ENCODE measurements at places on chromosomes 7 and 10.

GRCh38 chr7:153628825-153629224 is 423.4 kb upstream of the DPP6 start:
- peak; percentile 1 for DNase-seq

DNA sequence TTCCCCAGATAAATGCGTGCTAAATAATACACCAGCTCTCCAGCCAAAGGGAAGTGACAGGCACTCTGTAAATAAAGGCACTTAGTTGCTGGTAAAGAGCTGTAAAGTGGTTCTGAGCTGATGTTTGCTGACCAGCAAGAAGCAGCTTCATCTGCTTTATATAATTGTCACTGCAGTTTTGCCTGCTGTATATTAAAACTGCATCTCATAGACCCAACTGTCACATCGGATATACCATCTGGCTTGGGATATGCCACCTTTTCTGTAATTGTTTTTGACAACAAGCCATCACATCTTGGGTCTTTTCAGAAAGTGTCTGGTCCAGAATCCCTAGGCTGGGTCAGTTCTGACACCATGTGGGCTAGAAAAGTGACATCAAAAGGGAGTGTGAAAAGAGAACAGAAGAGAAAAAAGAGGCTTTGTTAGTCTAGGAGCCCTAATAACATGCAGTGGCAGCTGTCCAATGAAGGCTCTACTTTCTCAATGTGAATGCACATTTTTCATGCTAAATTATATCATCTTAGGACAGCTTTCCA is 697.6 kb downstream of the KCNMA1 start:
- DNase-seq = no peak

DNA sequence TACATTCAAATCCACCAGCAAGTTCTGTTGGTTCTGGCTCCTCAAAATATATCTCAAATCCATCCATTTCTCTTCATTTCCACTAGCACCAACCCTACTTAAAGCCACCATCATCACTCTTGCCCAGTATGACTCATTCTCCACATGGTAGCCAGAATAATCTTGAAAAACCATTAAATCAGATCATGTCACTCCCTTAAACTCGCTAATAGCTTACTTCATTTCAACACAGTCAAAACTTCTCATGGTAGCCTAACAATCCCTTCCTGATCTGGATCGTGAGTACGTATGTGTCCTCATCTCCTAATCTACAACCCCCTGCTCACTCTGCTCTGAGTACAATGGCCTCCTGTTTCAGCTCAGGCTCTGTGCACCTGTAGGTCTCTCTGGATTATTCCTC is 8.7 kb downstream of the EPC1 start:
- no peak for DNase-seq

DNA sequence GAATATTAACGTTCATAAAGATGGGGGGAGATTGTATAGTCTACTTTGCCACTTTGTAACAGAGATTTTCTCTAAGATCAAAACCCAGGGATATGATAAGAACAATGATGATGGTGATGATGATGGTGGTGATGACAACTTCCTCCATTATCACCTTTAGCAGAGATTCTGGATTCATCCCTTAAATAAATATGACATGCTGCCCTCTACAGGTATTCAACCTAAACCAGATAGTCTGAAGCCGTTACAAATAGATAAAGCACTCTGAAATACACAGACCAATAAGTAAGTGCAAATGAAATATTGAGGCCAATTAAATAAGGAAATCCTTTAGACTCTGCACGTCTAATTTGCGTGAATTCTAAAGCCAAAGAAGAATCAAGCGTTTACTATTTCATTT is 211.5 kb downstream of the CREB5 start:
- peak; percentile 7 for DNase-seq

DNA sequence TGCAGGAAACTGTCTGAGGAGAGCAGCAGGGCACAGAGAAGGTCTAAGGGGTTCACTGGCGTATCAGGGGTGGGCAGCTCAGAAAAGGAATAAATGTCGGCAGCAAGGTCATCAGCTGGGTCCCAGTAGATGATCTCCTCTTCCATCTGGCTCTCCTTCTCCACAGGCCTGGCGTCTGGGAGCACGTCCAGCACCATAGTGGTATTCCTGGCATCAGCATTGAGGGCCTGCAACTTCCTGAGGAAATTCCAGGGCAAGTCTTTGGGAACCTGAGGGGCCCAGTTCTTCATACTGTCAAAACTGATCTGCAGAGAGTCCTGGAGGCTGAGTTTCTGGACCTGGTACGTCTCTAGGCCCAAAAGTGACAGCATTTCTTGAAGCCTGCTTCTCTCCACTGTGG is 9.6 kb upstream of the MRPS24 start:
- no peak for DNase-seq

DNA sequence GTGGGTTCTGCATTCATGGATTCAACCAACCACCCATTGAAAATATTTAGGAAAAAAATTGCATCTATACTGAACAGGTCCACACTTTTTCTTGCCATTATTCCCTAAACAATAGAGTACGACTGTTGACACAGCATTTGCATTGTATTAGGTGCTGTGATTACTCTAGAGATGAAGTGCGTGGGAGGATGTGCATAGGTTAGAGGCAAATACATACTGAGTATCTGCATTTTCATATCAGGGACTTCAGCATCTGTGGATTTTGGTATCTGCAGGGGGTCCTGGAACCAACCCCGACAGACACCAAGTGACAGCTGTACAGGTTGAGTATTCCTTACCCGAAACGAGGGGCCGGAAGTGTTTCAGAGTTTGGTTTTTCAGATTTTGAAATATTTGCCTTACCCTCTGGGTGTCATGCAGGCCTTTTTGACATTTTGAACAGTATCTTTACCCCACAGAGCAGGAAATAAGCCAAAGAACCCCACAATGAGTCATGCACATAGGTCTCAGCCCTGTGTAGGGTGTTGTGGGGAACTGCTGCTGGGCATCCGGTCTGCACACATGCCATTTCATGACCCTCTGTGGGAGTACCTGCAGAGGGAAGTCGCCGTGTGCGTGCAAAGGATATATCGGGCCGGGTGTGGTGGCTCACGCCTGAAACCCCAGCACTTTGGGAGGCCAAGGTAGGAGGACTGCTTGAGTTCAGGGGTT is 14.5 kb downstream of the NUDT5 start:
- no peak for DNase-seq

GRCh38 chr7:82593780-82594179 is 150.2 kb upstream of the CACNA2D1 start:
- peak; percentile 60 for DNase-seq

DNA sequence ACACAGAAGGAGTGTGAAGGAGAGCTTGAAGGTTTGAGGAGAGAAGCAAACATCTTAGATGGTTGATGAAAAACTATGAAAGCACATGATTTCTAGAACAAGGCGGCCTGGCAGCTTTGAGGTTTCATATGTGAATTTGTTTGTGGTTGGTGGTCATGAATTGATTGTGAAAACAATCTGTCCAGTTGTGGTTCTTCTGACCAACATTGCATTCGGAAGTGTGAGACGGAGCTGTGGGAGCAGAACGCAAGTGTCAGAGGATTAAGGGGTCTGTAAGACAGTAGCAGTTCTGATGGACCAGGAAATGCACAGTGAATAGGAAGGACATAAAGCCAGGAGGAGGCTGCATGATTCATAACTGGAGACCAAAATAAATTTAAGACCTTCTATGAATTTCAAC is 594.6 kb downstream of the NXPH1 start:
- DNase-seq = no peak

- no peak for DNase-seq
Measured at GRCh38 chr10:49240946-49241345, 52.8 kb upstream of the TMEM273 start.

DNA sequence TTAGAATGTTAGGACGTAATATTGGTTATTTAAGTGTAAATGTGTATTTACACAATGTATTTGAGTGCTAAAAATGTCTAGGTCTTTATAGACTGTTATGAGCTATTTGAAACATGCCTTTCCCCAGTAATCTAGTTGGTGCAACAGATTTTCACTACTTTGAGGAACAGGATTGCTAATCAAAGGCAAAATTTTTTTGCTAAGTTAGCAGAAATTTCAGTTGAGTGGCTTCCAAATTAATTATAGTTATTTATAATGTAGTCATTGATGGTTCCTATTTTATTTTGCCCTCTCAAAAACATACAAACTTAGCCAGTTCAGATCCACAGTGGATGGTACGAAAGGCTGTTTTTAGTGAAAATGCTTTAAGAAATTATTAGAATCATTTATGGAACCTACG is 78.7 kb upstream of the LYZL2 start:
- DNase-seq = no peak

DNA sequence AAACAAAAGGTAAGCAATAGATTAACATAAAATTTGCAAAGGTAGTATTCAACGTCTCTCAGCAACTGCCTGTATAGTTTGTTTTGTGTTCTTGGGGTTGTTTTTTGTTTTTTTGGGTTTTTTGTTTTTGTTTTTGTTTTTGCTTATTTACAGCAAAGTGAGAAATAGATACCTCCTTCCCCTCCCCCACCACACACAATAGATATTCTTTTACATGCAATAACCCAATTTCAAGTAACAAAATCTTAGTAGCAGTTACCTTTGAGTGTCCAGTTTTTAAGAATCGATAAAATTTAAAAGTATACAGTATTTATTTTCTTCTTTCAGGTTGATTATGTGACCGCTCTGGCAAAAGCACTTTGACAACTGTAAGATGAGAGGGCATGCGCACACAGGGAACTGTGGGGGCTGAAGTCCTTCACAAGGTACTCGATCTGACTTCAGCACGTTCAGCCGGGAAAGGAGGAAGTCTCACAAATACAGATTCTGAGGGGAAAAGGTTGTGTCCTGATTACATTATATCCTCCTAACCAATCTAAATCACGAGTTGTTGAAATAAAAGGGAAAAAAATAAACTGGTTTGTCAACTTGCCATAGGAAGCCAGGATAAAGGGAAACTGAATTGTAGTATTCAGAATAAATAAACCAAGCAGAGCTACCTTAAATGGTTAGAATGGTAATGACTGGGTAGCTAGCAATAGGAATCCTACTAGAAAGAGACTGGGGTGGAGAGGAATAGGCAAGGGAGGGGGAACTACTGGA is 47.8 kb downstream of the CPEB3 start:
- DNase-seq = peak; percentile 53

DNA sequence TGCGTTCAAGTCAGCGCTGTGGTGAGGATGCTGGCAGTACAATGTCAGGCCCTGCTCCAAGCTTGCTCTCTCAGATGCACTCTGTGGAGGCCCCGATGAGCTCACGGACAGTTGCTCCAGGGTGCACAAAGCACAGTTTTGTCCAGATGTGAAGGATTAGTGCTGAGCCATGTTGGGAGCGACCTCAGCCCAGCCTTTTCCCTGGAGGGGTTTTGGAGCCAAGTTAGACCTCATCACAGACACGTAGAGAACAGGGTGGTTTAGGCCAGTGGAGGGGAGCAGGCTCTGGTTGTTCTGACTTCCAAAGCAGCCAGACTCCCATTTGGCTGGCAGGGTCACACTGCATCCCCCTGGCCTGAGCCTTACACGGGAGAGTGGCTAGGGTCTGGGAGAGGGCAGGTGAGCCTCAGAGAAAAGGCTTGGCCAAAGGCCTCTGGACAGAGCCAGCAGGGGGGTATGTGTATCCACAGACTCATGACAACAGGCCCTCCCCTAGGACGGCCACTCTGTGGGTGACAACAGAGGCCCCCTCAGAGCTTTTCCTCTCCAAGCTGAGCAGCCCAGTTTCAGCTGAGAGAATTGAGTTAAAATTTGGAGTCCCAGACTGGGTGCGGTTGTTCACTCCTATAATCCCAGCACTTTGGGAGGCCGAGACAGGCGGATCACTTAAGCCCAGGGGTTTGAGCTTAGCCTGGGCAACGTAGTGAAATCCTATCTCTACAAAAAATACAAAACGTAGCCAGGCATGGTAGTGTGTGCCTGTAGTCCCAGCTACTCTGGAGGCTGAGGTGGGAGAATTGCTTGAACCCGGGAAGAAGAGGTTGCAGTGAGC is 4.7 kb downstream of the PLAC9 start:
- DNase-seq = no peak

DNA sequence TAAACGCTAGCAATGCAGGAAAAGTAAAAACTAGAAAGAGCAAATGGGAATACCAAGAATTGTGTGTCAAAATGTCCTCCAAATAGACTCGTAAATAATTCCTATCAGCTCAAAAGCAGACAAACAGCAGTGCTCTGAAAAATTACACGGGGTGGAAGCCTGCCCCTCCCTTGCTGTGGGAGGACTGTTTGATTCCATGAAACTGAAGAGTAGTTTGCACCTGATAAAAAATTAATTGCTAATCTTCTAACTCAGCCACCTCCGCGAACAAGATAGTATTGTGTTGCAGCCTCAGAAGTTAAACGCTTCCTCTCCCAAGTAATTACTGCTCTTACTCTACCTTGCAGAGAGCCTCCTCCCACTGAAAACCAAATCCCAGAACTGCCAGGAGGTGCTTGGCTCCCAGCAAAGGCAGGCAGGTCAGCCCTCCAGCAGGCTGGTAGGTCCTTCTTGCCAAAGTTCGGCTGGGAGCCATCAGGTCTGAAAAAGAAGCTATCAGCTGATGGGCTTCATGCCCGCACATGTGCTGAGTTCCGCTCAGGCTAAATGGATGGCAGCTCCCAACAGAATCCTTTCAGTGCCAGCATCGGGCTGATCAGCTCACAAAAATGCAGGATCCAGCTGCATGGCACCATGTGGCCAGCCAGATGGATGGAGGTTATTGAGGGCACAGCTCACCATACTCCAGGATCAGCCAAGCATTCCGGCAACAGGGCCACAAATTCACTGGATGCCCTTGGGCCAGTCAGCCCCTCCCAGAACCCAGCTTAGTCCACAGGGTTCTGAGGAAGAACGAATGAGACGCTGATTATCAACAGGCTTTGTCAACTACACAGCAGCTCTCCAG is 37.1 kb downstream of the MAD1L1 start:
- DNase-seq = no peak

- no peak for DNase-seq
Measured at GRCh38 chr7:71521506-71521905, 389.6 kb downstream of the GALNT17 start.
